Suppressor macrophage treated with lipopolysaccharide for 1 hour (primary cell): ENCODE measurements at places on chromosomes 12 and 14.

GRCh38 chr14:66445936-66446335 is 40.2 kb upstream of the CCDC196 start:
- no peak for DNase-seq

DNA sequence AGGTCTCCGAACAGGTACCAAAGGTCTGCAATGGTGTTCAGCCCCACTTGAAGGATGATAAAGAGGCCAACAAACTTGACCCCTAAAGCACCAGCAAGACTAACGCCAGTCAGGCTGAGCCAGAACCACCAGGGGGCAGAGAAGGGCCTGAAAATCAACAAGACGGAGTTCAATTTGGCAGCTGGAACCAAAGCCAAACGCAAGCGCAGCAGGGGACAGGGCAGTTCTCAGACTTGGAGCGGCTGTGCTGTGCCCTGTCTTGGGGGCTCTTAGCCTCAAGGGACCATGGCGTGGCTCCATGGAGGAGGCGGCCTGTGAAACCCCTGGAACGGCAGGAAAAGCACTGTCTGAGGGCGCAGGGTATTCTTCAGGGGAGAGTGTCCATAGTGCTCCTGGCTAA is 19.6 kb downstream of the POMT2 start:
- DNase-seq = peak; percentile 90

DNA sequence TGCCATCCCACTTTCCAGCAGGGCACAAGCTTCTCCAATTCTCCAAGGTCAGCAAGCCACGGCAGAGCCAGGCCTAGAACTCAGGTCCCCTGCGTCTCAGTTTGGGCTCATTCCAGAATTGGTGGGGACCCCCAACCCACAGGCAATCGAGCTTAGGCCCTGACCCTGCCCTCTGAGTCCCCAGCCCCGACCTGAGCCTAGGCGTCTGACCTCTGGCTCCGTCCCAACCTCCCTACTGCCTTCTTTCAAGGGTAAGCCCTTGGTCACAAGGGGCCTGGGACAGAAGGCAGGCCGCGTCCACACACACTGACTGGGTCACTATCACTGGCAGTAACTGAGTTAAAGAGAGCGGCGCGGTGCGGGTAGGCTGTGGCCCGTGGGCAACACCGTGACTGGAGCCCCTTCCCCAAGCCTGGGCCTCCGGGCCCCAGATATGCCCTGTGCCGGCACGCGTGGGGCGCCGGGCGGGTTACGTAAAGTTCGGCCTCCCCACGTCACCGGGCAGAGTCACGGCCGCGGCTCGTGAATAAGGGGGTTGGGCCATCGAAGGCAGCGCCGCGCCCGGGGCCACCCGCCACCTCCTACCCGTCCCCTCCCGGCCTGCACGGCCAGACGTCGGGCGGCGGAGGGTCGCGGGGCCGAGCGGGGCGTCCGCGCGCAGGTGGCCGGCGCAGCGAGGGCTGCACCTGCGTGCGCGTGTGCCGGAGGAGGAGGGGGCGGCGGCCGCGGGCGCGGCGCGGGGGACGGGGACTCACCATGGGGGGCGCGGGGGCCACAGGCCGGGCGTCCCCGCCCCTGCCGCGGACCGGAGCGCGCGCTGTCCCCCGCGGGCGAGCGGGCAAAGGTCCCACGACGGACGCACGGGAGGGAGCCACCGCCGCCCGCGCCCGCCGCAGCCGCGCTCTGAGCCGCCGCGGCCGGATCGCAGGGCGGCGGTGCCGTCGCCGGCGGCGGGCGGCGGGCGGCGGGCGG is 516 bp downstream of the ANKRD9 start:
- peak; percentile 75 for DNase-seq

DNA sequence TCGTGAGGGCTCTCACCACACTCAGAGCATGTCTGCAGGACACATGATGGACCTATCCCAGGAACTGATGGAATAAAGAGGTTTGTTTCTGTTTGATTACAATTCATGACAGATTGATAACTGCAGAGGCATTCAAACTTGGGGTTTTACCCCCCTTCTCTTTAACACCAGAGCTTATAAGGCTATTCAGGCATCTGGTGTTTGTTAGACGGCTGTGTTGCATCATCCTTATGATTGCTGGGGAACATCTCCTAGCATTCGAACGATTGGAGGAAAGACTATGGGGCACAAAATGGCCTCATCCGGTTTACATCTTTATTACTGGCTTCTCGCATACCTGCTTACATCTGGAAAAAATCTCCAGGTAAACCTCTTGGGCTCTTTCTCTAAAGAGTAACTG is 191.8 kb downstream of the MSRB3 start:
- DNase-seq = no peak

DNA sequence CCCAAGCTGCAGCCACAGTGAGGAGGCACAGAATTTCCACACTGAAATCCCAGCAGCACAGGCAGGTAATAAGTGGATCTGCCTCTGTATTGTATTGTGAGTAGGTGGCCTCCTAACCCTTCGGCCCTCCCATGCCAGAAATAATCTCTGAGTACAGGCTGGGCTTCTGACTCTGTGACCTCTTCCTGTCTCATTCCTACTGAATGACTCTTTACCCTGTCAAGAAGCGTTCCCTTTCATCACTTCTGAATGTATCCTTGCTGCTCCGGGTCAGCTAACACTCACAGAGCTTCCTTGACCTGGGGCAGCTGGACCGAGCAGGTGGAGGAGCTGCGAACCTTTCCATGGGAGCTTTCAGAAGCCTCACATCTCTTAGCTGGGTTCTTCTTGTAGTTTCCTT is 119.6 kb downstream of the SLC8A3 start:
- no peak for DNase-seq

DNA sequence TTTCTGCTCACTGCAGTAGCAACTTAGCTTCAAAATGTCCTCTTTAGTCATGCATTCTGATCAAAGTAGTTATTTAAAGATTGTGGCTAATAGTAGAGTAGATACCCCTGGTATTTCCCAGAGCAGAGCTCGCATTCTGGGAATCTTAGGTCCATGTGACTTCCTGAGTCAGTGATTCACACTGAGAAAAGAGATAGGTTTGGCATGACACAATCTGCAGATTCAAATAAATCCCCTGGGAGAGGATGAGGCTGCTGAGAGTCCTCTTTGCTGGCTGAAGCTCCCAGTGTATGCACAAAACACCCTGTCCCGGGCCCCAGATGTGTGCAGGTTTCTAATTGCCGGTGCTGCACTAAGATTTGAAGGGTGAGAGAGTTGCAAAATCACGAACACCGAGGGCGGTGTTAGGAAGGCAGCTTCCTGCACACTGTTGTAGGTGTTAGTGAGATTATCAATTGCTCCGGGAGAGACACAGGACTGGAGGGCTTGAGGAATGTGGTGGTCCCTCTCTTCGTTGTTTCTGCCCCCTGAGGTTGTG is 233.2 kb downstream of the NRXN3 start:
- peak; percentile 51 for DNase-seq

DNA sequence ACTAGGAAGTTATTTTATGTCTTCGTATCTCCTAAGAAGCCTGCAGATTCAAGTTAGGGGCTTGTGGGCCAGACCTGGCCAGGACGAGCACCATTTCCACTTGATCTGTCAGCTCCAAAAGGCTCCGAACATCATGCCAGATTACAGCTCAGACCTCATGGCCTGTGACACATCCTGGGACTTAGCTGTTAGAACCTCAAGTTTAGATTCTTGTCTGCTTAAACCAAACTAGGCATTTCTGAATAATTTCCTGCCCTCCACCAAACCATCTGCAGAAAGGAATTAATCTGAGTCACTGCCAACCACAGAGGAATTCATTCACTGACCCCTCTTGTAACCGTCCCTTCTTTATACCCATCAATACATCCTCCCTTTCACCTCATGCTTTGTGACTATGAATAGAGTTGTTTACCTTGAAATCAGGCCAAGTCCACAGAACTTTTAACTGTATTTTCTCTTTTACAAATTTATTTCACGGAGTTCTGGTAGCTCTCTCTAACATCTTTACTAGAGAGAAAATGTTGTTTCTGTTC is 120.3 kb downstream of the FBXL14 start:
- peak; percentile 62 for DNase-seq

DNA sequence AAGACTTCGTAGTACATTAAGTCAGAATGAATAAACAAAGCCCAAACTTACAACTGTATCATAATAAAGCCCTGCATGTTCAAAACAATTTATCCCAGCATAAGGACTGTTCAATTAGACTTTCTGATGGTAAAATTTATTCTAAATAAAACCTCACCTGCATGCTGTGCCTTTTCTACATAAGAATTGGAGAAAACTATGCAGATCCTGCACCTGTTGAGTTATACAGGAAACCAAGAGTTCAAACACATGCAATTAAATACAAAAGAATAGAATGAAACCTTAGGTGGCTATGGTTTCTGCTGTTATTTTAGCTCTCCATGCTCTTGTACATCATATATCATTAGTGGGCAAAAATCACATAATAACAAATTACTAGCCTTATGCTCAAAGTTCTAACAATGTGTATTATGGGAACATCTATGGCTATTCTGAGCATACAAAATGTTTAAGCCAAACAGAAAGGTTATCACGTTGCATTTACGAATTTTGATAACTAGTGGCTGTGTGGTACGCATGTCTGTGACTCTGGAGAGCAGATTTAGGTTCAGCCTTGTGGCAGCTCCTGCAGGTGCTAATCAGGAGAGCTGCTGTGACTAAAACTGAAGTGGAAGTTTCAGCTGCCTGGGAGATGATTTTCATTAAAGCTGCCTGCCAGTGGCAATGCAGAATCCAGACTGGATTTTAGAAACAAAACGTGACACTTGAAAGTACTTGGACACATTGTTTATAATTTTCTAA is 36.1 kb upstream of the LRFN5 start:
- DNase-seq = no peak

- DNase-seq = peak; percentile 82
Measured at GRCh38 chr12:94180558-94181296, 32.4 kb downstream of the PLXNC1 start.

DNA sequence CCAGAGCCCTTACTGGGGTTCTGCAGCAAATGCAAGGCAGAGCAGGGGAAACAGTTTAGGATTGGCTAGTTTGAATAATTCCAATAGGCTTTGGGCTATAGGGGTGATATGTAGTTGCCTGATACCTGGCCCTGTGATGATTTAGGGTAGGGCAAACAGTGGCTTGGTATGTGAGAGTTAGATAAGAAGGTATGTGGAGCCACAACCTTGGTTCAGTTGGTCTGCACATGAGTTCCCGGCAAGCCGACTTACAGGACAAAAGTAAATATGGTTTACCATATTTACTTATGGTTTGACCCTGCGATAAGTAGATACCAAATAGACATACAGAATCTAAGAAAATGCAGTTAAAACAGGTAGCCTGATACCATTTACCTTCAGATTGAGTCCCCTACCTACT is 8.3 kb upstream of the CAPRIN2 start:
- no peak for DNase-seq

- no peak for DNase-seq
Measured at GRCh38 chr14:68286667-68287066, 467.1 kb downstream of the RAD51B start.

- DNase-seq = peak; percentile 75
Measured at GRCh38 chr12:95185854-95186253, 31.4 kb downstream of the FGD6 start.

DNA sequence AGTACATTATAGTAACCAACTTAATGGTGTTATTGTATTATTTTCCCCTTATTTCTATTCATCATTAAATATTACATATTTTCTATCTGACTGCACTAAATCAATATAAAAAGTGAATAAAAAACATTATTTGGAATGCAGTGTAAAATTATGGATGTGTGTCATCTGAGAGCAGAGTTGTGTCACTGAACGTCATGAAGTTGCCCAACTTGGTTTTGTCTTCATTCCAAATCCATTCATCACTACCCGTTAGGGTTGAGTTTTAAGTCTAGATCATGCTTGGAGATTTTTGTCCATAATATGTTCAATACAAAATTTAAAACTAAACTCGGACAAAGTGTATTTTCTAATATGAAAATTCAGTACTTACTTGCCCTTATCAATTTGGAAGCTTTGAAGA is 16.1 kb downstream of the KLRF1 start:
- DNase-seq = no peak

DNA sequence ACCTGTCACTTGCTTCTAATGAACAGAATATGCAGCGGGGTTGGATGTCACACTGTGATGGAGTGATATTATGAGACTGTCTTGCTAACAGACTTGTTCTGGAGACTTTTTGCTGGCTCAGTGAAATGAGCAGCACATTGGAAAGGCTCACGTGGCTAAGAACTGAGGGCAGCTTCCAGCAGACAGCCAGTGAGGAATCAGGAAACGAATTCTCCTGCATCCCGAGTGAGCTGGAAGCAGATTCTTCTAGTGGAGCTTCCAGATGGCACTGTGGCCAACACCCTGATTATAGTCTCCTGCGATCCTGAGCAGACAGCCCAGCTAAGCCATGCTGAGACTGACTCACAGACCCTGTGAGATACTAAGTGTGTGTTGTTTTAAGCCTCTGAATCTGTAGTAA is 16.1 kb upstream of the TSPAN9 start:
- no peak for DNase-seq

- DNase-seq = peak; percentile 20
Measured at GRCh38 chr12:3236345-3237187, 159.4 kb downstream of the TSPAN9 start.

- DNase-seq = no peak
Measured at GRCh38 chr14:74275241-74275841, 27.4 kb downstream of the ABCD4 start.

GRCh38 chr12:1632702-1633101 is 3.7 kb downstream of the WNT5B start:
- no peak for DNase-seq

DNA sequence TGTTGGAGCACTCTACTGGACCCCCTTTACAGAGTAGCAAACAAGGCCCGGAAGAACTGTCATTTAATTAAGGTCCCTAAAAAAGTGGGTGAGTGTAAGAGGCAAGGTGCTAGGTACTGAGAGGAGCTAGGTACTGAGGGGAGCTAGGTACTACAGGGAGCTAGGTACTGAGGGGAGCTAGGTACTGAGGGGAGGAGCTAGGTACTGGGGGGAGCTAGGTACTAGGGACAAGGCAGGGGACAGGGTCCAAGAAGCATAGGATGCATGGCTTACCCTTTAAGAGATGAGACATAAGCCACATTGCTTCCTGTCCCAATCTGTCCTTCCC is 4.9 kb downstream of the KRT5 start:
- DNase-seq = no peak

- DNase-seq = no peak
Measured at GRCh38 chr12:88416786-88417185, 163.5 kb downstream of the KITLG start.

DNA sequence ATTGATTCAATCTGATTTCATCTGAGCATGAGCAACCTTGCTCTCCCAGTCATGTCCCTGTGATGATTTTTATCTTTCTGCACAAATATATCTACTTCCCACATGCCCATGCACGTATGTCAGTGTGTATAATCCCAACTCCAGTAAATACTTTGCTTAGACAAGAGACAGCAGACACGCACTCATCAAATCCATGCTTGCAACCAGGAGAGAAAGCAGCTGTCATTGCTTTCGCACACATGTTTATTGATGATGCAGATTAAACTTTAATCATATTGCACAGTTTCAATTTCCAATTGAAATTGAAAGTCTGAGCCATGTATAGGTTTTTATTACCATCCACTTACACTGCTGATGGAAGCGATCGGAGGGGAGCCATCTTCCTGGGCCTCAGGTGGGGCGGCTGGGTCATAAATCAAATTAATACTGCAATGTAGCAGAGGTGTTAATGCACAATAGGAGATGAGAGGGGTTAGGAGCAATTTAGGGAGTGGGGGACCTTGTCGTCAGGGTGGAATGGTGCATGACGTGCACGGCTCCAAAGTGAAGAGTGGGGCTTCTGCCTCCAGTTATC is 68.6 kb upstream of the SRRM4 start:
- DNase-seq = no peak
